ENCODE measurements at places on chromosomes 12 and 14.
A peak's percentile ranks its signal among the peaks of the same experiment; 100 is the strongest.

DNA sequence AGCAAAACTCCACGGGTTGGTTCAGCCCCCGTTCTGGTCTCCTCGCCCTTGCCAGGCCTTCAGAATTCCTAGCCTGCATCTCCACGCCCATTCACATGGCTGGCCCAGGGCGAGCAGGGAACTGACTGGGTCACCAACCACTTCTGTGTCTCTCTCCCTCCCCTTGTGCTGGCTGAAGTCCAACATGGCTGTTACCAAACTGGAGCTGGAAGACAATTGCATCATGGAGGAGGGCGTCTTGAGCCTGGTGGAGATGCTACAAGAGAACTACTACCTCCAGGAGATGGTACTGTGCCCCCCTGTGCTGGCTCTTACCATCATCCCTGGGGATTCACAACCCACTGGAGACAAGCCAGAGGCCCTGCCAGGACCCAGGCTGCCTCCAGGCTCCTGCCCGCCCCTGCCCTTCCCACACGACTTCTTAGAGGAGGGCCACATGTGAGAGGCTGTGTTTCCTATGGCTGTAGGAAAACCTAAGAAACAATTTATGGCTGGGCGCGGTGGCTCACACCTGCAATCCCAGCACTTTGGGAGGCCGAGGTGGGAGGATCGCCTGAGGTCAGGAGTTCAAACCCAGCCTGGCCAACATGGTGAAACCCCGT lies 9.9 kb downstream of the LRRC74A start:
- DNase-seq, result no peak

- no peak for DNase-seq
These were observed 55.2 kb downstream of the RASSF3 start for GRCh38 chr12:64665514-64665913.

DNA sequence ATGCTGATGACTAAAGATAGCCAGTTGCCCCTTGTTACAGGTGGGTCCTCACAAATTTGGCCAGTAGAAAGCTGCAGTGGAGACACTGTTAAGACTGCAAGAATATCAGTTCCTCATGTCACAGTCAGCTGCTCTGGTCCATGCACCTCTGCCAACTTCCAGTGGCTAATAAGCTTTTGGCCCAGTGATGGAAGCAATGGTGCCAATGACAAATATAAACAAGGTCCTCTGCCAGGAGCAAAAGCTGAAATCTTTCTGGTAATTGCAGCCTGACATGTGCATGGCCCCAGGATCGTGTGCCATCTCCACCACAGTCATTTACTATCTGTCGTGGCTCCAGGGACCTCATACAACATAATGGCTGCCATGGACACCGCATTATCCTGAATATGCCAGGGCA lies 85.4 kb upstream of the TMEM260 start:
- DNase-seq, result no peak

- DNase-seq, result no peak
These were observed 140.9 kb downstream of the NTS start for GRCh38 chr12:86015026-86015425.

DNA sequence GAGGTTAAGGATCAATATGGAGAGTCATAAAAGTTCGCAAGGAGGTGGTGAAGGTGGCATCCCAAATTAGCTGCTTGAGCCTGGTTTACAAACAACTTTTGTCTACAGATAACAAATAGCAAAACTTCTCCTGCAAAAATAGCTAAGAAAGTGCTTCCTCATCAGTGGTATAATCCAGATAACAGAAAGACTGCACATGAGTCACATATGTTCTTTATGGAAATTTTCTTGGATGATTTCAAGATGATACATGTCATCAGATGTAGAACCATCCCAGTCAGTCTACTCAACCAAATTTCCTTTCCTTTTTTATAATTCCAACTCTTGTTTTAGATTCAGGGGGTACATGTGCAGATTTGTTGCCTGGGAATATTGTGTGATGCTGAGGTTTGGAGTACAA lies 133.0 kb downstream of the BTG1 start:
- DNase-seq, result no peak

DNA sequence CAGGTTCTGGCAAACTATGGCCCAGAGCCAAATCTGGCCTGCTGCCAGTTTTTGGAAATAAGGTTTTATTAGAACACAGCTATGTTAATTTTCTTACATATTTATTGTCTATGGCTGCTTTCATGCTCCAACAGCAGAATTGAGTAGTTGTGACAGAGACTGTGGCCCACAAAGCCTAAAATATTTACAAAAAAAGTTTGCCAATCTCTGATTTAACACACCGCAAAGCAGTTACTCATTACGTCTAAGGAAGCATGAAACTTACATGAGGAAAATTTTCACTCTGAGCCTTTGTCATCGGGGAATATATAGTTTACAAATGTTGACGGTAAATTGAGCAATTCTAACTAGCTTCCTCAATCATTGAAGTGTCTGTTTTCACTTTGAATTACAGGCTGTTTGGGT lies 96.5 kb downstream of the UNC79 start:
- no peak for DNase-seq

GRCh38 chr14:90607141-90607540 lies 209.1 kb downstream of the TTC7B start:
- peak; percentile 49 for DNase-seq

- DNase-seq, result no peak
These were observed 4.8 kb downstream of the MEG3 start for GRCh38 chr14:100830681-100831080.

GRCh38 chr12:47360771-47361388 lies 281.1 kb upstream of the AMIGO2 start:
- DNase-seq, result peak; percentile 0

DNA sequence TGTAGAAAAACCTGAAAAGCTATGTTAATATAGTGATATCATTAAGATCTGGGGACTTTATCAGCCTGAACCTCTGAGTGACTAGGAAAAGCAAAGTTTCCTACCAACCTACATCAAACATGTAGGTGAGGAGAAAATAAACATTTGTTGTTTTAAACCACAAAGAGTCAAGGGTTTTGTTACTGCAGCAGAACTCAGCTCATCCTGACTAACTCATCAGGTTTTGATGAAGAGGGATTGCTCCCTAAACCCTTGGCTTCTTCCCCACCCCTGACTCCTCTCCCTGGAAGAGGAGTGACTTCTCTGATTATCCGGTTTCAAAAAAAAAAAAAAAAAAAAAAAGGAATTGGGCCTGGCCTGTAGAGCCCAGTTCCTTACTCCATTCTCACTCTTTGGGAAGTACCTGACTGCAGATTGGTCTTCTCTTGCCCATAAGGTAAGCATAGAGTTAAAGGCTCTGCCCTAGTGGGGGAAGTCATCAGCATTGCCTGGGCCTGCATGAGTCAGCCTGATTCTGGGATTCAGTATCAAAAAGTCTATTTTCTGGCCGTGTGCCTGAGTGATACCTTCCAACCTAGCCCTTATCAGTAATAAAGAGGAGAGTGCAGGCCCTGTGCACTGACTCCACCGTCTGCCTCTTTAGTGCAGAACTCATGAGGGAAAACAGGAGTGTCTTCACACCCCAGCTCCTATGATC lies 16.9 kb downstream of the BDKRB1 start:
- DNase-seq, result no peak

DNA sequence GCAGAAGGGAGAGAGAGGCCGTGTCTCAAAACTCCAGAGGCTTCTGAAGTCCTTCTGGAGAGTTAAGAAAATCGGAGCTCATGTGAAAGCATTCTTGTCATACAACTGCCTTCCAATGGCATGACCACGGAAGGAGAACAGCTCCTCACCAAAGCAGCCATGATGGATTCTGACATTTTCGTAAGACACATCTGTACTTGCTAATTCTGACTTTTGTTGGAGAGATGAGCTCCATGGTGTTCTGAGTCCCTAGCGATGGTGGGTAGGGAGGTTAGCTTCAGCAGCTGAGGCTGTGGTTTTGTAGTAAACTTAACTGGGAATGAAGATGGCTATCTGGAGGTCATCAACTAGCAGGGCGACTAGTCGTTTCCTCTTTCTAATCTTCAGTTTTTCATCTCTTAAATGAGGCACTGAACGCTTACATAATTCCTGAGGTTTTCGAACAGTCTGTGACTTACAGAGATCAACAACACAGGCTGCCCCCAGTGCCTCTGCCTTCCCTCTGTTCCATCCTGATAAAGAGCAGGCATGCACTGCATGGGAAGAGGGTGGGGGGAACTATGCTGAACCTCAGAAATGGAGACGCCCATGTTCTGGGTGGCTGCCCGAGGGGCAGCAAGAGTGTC lies 28.6 kb upstream of the DICER1 start:
- DNase-seq, result no peak

- no peak for DNase-seq
These were observed 107.7 kb downstream of the ARF6 start for GRCh38 chr14:50000380-50001150.

- no peak for DNase-seq
These were observed 76.3 kb upstream of the PSMC1 start for GRCh38 chr14:90179809-90180779.

GRCh38 chr12:49195736-49196135 lies 6.9 kb upstream of the TUBA1A start:
- no peak for DNase-seq

DNA sequence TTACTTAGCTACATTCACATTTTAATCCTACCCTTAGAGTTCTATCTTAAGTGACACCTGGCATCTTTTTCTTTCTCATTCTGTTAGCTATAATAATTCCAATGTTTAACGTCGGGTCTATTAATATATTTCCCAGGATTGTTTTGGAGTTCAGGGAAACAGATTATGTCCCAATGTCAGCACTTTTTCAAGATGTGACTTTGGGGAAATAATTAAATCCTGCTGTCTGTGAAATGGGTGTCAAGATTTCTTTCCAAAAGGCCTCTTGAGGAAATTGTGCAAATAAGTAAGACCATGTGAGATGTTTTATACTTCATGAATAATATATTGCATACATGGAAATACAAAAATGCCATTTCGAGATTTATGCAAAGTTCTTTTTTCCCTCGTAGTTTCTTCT lies 887.6 kb upstream of the SEL1L start:
- no peak for DNase-seq

- DNase-seq, result no peak
These were observed 519.1 kb upstream of the SEL1L start for GRCh38 chr14:82052778-82053177.

- DNase-seq, result no peak
These were observed 84.9 kb upstream of the FOXG1 start for GRCh38 chr14:28681681-28682080.

GRCh38 chr12:19412844-19413243 lies 26.4 kb upstream of the AEBP2 start:
- no peak for DNase-seq

GRCh38 chr14:100056431-100056830 lies 8.8 kb upstream of the EVL start:
- DNase-seq, result no peak

GRCh38 chr14:88270776-88271175 lies 52.3 kb downstream of the KCNK10 start:
- no peak for DNase-seq

DNA sequence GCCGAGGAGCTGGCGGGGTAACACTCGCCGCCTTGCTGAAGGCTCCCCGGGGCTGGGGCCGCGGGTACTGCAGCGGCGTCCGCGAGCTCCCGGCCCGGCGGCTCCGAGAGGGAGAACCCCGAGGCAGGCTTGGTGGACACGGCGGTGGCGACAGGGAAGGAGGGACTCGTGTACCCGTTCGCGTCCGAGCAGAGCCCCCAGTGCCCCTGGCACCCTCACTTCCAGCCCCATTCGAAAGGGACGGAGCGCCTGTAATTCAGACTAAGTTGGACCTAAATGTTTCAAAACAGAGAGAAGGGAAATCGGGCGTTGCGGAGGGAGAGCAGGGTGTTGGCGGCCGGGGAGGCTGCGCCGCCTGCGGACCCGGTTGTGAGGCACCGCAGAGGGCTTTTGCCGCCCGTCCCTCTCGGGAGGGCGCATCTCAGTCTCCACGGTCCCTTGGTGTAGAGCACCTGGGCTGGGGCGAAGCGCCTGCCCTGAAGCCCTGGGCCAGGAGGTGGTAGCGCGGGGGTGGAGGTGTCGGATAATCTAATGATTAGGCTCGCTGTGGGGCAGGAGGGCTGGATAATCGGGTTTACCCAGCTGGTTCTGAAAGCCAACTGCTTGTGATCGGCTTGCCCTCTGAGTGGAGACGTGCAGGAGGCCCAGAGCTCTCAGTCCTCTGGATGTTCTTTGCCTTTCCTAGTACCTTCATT lies 771 bp downstream of the DAAM1 start:
- DNase-seq, result no peak

DNA sequence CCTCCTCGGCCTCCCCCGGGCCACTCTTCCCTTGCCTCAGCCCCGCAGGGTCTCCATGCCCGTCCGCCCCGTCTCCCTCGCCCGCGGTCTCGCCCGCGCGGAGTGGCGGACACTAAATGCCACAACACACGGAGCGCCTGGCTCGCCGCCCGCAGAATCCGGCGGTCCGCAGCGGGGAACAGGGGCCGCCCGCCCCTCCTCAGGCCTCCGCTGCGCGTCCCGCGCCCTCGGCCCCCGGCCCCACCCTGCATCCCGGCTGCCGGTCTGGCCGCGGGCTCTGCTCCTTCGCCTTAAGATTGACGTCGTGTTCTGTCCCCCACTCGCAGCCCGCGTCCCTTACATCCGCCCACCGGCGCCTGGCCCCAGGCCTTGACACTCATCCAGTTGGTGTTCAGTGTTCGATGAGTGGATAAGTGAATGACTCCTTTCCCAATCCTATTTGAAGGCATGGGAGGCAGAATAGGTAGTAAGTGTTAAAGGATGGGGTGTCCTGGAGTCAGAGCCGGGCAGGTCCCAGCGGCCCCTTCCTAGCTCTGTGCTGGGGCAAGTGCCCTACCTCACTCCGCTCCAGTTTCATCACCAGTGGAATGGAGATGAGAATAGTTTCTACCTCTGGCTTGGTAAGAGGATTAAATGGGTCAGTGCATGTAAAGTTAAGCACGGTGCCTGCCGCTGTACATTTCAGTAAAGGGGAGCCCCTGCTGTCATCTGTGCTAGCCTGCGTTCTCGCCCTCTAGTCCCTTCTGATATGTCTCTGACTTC lies 622 bp downstream of the TECPR2 start:
- DNase-seq, result peak; percentile 69

DNA sequence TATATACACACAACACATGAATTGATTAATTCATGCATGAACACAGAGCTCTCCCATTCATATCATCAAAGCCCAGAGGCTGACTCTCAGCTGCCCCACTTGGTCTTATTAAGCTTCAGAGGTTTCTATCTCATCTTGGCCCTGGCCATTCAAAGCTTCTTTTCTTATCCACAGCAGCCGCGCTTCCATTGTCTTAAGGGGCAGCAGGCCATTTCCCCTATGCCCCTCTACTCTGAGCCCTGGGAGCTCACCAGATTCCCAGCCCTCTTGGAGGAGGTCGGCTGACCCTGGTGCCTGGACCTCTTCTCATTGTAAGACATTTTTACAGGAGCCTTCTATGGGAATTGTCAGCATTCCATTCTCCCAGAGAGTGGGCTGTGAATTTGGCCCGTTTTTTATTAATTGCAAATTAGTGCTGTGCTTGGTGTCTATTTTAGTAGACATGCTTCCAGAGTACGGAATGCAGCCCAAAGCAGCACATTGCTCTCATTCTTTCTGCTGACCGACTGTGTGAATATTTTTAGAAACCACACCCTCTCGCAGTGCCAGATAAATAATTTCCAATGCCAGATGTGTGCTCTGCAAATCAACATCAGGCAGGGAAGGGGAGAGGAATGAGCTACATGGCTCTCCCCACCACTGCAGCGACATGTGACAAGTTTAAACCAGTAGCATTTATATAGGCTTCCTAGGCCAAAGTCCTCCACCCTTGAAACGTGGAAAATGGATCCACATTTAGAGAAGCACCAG lies 58.5 kb downstream of the NUAK1 start:
- DNase-seq, result no peak

- peak; percentile 13 for DNase-seq
These were observed 2.3 kb upstream of the KRT5 start for GRCh38 chr12:52522346-52523011.

- DNase-seq, result no peak
These were observed 76.4 kb upstream of the GALNT9 start for GRCh38 chr12:132405742-132406251.

- peak; percentile 71 for DNase-seq
These were observed at the start of the genes CCDC92 and ZNF664 for GRCh38 chr12:123972457-123973401. CCDC92 (minus strand) TSS chr12:123972831; CDS start chr12:123944305, 28,526 bp downstream. ZNF664 (plus strand) TSS chr12:123973215; CDS start chr12:124012145, 38,930 bp downstream.

Data from substantia nigra (tissue), 51 donors.